ENCODE measurements at places on chromosomes 7 and 10. TPM values are rescaled to one million over a fixed set of nuclear protein-coding genes. Genes with fewer than 3 reads are reported as not detected.

Gene CAV2
- 36.0 TPM for total RNA-seq

Gene FBXL15
- total RNA-seq, result 14.8 TPM

Gene AMPH
- 2.0 TPM for total RNA-seq

Gene HABP2
- total RNA-seq, result 7.5 TPM

Gene SERPINE1
- total RNA-seq, result 1.5 TPM

Gene LIPA
- 46.4 TPM for total RNA-seq

Gene SPDYE11
- not detected for total RNA-seq

Gene THNSL1
- 10.2 TPM for total RNA-seq

Gene CFAP69
- 4.4 TPM for total RNA-seq

Gene HOXA13
- 1.5 TPM for total RNA-seq

Gene LRRD1
- total RNA-seq, result 0.19 TPM

Data from type B pancreatic cell (in vitro differentiated cells).